Brain (organoid and tissue), 16 donors: ENCODE measurements at places on chromosomes 16 and 17.

GRCh38 chr17:74262601-74263000 is 11.4 kb upstream of the DNAI2 start:
- DNase-seq = no peak

DNA sequence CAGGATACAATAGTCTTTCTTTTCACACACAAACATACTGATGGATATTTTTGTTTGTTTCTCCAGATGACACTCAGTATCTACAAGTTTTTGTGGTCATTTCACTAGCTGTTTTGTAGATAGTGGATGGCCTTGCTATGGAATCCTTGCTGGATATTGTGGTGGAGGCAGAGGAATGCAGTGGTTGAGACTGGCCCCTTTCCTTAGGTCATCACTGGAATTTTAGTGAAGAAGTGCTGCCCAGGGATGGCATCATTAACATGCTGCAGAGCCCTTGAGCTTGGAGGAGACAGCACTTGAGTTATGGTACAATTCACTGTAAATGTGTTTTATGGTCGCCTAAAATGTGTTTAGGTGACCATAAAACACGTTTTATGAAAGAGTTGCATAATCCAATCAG is 455.9 kb upstream of the HSBP1 start:
- DNase-seq = no peak

- no peak for DNase-seq
Measured at GRCh38 chr16:61887903-61888302, 148.3 kb downstream of the CDH8 start.

GRCh38 chr16:24685539-24686432 is 43.7 kb upstream of the TNRC6A start:
- peak; percentile 91 for DNase-seq

DNA sequence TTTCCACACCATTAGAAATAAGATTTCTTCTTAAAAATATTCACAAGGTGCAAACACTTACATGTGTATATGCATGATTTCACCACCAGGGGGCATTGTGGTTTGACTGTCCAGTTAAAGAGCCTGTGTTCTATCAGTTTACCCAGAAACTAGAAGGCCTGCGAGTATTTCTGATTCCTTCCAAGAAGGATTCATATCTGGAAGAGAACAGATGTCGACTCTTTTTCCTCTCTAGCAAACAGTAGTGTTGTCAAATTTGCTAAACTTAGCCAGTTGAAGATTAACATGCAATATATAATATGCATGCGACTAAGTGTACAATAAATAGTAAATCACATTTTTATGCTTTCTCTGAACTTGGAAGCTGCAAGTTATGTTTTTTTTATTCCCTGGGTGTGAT is 404.1 kb downstream of the WWOX start:
- DNase-seq = peak; percentile 93

DNA sequence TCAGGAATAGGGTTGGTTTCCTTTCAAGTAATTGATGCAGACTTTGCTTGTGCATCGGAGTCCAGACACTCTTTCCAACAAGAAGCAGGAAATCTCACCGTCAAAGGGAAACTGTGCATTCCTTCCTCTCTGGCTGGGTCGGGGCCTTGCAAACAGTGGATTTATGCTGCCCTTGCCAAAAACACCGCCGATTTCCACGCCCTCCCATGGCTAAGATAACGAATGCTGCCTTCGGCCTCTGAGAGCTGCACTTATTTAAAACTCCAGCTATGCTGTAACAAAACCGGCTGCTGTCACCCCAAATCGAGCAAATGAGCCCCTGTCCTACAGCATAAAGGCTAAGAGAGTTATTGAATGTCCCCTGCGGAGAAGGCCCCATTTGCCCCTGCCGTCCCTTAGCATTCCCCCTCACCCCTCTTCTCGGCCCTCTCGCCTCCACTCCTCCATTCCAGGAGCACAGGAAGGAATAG is 275.5 kb upstream of the IRX5 start:
- DNase-seq = peak; percentile 58

GRCh38 chr16:48101069-48101674 is 54.6 kb downstream of the ABCC12 start:
- DNase-seq = peak; percentile 71

GRCh38 chr16:50671644-50672260 is 9.4 kb downstream of the SNX20 start:
- DNase-seq = no peak

GRCh38 chr16:81480606-81481206 is 36.1 kb downstream of the CMIP start:
- DNase-seq = no peak

DNA sequence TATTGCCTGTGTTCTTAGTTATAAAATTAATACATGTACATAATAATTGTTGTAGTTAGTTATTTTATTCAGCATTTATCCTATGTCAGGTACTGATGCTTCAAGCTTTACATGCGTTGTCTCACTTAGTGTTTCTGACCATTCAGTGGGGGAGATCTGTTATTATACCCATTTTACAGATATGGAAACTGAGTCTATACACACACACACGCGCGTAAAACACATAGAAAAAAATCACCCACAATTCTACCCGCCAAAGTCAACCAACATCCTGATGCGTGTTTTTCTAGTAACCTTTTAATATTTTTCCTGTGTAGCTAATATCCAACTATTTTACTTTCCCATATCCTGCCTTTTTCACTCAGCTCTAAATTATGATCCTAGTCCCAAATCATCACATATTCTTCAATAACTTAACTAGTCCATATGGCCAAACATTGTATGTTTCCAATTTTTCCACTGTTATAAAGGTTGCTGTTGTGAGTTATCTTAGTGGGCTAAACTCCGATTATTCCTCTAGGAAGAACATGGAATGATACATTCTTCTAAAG is 48.4 kb downstream of the BMERB1 start:
- DNase-seq = no peak

DNA sequence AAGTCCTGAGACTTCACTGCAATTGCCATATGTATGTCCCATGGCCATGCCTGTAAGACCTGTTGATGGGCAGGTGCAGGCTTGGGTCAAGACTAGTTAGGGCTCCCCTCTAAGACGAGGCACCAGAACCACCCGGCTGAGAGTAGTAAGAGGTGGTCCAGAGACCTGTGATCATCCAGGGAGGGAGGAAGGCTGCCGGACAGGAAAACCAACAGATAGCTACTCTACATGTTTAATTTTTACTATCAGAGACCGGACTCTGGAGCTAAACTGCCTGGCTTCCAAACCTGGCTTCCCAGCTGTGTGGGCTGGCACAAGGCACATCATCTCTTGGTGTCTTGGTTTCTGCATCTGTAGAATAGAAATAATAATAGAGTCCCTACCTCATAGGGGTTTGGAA is 73.0 kb downstream of the ERCC4 start:
- DNase-seq = no peak

DNA sequence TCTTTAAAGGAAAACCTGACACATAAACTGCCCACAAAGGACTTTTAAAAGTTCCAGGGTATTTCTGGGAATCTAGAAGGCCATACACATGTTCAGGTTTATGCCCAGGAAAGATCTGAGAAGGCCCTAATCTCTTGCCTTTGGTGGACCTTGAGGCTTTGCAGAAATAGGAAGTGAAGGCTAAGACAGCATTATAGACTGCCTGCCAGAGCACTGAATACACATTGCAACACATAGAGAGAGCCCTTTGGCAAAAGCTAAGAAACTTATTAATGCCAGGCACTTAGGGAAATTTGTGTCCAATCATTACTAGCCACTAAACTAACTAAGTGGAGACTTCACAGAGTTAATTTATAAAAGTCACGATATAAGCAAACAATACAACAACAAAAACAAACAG is 70.4 kb downstream of the MMD start:
- no peak for DNase-seq

- DNase-seq = no peak
Measured at GRCh38 chr16:74871608-74872007, 97.0 kb upstream of the FA2H start.

DNA sequence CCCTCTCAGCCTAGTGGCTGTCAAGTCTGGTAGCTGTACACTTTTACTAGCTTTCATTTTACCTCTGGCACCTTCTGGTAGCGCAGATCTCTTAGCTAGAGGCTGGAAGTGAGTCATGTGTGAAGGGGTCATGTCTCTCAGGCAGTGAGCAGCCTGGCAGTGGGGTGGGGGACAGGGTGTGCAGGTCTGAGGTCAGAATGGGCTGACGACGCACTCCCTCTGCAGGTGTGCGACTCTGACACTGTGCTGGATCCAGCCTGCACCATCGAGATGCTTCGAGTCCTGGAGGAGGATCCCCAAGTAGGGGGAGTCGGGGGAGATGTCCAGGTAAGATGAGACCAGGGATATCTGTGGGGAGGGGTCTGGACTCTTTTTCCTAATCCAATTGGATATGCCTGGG is 7.8 kb downstream of the HAS3 start:
- no peak for DNase-seq

DNA sequence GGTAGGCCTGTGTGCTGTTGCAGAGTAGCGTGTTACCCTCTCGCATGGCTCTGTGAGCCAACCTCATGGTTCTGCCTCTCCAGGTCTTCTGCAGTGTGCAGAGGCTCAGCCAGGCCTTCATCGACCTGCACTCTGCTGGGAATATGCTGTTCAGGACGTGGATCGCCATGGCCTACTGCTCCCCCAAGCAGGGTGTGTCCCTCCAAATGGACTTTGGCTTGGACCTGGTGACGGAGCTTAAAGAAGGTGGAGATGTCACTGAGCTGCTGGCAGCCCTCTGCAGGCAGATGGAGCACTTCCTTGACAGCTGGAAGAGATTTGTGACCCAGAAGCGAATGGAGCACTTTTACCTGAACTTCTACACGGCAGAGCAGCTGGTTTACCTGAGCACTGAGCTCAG is 75.8 kb upstream of the ENDOV start:
- no peak for DNase-seq

DNA sequence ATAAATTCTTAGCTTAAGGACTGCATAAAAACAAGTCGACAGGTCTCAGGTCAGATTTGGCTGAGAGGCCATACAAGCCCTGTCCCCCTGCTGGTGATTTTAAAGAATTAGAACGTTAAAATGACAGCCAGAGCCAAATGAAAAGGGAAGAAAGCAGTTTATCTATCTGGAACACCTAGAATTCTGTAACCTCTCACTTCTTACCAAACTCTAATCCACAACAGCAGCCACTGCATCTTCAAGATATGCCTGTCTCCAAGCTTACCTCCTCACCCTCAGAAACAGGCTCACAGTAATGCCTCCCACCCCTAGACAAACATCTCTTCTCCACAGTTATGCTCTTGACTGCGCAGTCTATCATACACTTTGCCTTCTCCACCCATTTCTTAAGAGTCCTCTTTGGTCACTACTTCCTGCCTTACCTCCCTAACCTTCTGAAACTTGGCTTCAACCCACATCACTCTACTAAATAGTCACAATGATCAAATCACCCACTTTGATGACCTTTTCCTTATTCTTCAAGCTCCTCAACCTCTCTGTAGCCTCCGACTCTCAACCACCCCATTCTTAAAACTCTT is 14.2 kb downstream of the ANKFY1 start:
- no peak for DNase-seq

DNA sequence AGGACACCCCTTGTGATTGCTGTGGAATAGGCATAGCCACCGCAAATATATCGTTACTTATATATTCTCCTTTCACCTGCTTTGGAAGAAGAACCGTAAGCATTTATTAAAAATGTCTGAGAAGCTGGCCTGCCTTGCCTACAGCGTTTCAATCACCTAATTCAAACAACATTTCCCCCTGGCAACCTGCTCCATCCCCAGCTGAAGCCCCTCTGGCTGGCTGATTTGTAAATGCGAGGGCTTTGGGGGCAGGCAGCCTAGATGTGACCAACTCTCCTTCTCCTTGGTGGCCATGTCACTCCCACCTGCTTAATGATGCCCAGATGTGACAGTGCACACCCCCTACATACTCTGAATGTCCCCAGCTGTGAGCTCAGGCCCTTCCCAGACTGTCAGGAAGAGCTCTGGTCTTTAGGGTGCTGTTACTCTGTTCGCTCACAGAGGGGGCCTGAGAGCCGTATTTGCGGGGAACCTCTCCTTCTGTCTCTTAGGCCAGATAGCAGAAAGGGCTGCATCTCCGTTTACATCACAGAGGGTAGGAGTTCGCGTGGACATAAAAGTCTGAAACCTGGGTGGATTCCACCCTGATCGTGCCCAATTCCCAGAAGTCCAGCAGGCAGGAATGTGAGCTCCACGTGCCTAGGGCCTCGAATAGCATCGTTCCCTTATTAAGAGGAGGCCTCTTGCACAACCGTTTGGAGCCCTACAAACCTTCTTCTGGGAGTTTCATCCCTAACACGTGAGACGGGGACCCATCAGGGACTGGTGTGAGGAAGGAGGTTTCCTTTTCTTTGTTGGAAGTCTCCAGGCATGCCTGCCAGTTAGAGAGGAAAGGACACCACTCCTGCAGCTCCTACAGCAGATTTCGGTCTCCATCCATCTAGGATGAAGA is 2.4 kb upstream of the SDK2 start:
- DNase-seq = peak; percentile 80

DNA sequence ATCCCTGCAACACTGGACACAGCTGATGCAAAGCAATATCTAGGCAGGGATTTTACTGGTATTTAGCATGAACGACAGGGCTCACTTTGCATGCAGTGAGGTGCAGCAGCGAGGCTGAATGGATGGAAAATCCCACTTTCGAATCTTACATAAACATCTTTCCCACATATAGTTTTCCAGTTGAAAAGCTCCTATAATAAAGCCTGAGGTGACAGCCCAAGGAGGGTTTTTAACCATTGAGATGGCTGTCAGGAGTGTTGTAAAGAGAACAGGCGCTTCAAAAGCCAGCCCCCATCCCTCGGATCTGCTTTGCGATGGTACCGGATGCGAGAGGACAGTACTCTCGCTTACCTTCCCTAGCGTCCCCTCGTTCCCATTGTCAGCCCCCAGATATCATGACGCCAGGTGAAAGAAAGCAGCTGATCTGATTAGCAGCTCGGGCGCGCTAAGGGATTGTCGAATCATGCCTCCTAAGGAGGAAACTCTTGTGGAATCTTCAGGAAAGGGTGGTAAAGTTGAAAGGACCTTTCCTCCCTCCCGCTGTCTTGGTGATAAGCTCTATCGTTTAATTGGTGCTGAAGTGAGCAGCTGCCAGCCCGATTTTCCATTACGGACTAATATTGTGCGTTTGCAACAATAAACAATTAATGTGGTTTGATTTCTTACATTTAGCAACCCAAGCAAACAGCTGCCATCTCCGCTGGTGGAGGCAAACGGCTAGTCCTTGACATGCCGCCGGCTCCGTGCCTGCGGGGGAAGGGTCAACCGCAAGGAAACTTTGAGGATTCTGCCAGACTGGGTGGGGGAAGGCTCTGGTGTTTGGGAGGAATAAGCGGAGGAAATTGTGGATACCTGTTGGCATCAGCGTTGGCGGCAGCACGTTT is 1.8 kb downstream of the CDH8 start:
- peak; percentile 74 for DNase-seq

GRCh38 chr17:47718634-47719405 is 14.2 kb upstream of the TBX21 start:
- DNase-seq = no peak

DNA sequence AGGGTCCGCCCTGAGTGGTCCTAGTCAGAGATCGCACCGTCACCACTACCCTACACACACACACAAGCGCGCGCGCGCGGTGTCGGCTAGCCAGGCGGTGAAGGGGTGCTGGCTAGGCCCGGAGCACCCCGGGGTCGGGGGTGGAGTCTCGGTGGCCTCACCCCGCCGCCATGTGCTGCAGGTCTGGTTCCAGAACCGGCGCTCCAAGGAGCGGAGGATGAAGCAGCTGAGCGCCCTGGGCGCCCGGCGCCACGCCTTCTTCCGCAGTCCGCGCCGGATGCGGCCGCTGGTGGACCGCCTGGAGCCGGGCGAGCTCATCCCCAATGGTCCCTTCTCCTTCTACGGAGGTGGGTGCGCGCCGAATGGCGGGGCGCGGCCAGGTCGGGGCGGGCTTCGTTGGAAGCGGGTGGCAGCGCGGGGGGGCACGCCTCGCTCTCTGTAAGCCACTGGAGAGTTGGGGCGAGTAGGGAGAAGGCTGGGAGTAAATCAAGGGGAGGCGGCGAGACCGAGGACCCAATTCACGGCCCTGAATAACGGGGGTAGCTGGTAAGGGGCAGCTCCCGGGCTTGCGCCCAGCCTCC is 4.8 kb downstream of the LHX1 start:
- DNase-seq = no peak
